Hair follicular keratinocyte (primary cell): ENCODE measurements at places on chromosomes 13 and 19. TPM values are rescaled to one million over a fixed set of nuclear protein-coding genes. Genes with fewer than 3 reads are reported as not detected.

Gene ZIK1
- 2.3 and 5.9 TPM in 2 replicates for total RNA-seq

Gene KIR3DL2
- not detected in 2 replicates for total RNA-seq

Gene PRKCG
- not detected in 2 replicates for total RNA-seq

Gene KLK3
- total RNA-seq, result not detected in 2 replicates

Gene POU4F1
- not detected in 2 replicates for total RNA-seq

Gene YIF1B
- 121 and 122 TPM in 2 replicates for total RNA-seq

Gene SIGLECL1
- not detected in 2 replicates for total RNA-seq

Gene BSG
- total RNA-seq, result 721 and 787 TPM in 2 replicates

Gene LCP1
- 0.86 and 1.1 TPM in 2 replicates for total RNA-seq

Gene PLEKHJ1
- 63.9 and 89.6 TPM in 2 replicates for total RNA-seq

Gene TEX26
- total RNA-seq, result not detected in 2 replicates

Gene CILP2
- total RNA-seq, result 0.08 and 0.31 TPM in 2 replicates

Gene ZNF135
- 0.46 and 3.0 TPM in 2 replicates for total RNA-seq

Gene FFAR1
- total RNA-seq, result not detected in 2 replicates

Gene CYSLTR2
- total RNA-seq, result not detected in 2 replicates

Gene CEACAM7
- total RNA-seq, result not detected in 2 replicates

Gene FUT6
- not detected in 2 replicates for total RNA-seq

Gene FAAP24
- total RNA-seq, result 2.7 and 5.5 TPM in 2 replicates

Gene CBY2
- total RNA-seq, result not detected in 2 replicates

Gene CGB3
- total RNA-seq, result not detected in 2 replicates

Gene KLK12
- total RNA-seq, result 0.23 TPM in 1 of 2 replicates, not detected in the other

Gene ZNF615
- 2.2 and 2.7 TPM in 2 replicates for total RNA-seq

Gene AP1M2
- 78.9 and 111 TPM in 2 replicates for total RNA-seq

Gene BRME1
- 0.04 TPM in 1 of 2 replicates, not detected in the other for total RNA-seq

Gene KL
- total RNA-seq, result not detected in 2 replicates

Gene TBXA2R
- 0.23 TPM in 2 replicates for total RNA-seq

Gene IL17D
- 0.16 TPM in 1 of 2 replicates, not detected in the other for total RNA-seq

Gene ZNF554
- total RNA-seq, result 1.1 and 1.6 TPM in 2 replicates

Gene ZNF793
- total RNA-seq, result 1.2 and 1.9 TPM in 2 replicates

Gene KLK1
- total RNA-seq, result 0.55 TPM in 1 of 2 replicates, not detected in the other

Gene POSTN
- total RNA-seq, result 3.1 and 3.2 TPM in 2 replicates

Gene SNRPA
- 138 and 158 TPM in 2 replicates for total RNA-seq

Gene FCAR
- total RNA-seq, result not detected in 2 replicates

Gene ZNF649
- total RNA-seq, result 6.6 and 6.8 TPM in 2 replicates

Gene ZNF14
- 1.4 and 1.7 TPM in 2 replicates for total RNA-seq

Gene CLDN10
- 0.16 TPM in 1 of 2 replicates, not detected in the other for total RNA-seq

Gene CAMSAP3
- 4.2 and 5.1 TPM in 2 replicates for total RNA-seq

Gene ZNF724
- total RNA-seq, result 2.5 and 5.0 TPM in 2 replicates
